ENCODE measurements at places on chromosomes 12 and 14.
A peak's percentile ranks its signal among the peaks of the same experiment; 100 is the strongest.

- DNase-seq, result no peak
Observed at GRCh38 chr14:68269136-68269927, 449.8 kb downstream of the RAD51B start.

DNA sequence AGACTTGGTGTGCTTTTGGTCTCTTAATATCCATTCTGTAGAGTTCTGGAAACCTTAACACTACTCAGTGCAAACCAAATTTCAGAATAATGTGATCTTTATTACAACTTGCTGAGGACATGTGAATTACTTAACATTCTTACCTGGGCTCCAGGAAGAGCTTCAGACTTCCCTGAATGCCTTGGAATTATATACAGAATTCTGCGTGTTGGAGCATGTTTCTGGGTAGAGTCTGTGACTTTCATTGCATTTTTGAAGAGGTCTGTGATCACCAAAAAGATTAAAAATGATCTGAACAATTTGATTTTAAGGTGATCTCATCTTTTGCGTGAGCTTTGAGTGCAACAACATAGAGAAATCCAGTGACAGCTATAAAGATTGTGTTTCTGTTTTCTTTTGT is 35.4 kb downstream of the ZDHHC17 start:
- no peak for DNase-seq

GRCh38 chr12:75856235-75856634 is 175.3 kb downstream of the PHLDA1 start:
- no peak for DNase-seq

GRCh38 chr12:112862636-112863290 is 44.0 kb upstream of the OAS1 start:
- DNase-seq, result no peak

DNA sequence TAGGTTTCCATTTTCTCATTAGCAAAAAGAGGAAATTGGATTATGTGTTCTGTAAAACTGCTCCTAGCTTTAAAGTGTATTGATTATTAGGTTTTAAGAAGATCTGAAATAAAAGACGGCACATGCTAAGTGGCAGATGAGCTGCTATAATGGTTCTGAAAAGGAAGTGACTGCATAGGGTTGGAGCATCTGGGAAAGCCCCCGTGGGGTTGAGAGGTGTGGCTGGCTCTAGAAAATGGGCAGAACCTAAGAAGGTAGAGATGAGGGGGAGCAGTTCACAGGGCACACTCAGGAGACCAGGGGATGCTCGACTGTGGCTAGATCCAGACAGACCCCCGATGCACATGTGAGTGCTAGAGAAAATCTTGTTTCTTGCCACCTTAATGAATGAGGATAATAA is 1.9 kb downstream of the IFNG-AS1 start:
- DNase-seq, result no peak

GRCh38 chr14:102140027-102140749 is 491 bp downstream of the WDR20 start:
- DNase-seq, result peak; percentile 10

DNA sequence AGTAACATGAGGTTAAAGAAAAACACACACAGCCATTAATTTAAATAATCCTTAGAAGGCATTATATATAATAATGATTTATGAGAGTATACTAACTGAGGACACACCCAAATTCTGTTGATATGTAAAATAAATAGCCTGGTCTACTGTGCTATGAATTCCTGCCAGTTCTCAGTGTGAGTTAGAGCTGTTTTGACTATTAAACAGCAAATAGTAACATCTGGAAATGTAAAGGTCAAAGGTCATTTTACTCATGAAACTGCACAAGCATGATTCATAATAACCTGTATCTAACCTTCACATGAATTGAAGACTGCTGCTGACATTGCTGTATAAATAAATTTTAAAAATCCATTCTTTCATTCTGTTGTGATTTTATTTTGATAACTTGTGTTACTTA is 966.7 kb downstream of the SLC6A15 start:
- DNase-seq, result no peak

- DNase-seq, result peak; percentile 78
Observed at GRCh38 chr12:65306366-65307168, 28.1 kb downstream of the MSRB3 start.

- no peak for DNase-seq
Observed at GRCh38 chr14:35393826-35394225, 10.7 kb downstream of the NFKBIA start.

- DNase-seq, result no peak
Observed at GRCh38 chr12:117343296-117343695, 18.1 kb downstream of the NOS1 start.

- no peak for DNase-seq
Observed at GRCh38 chr14:47390831-47391504, 284.4 kb downstream of the MDGA2 start.

- no peak for DNase-seq
Observed at GRCh38 chr14:96112032-96112431, 72.9 kb downstream of the C14orf132 start.

GRCh38 chr14:21997300-21997699 is 323.7 kb upstream of the OR4E1 start:
- DNase-seq, result no peak

DNA sequence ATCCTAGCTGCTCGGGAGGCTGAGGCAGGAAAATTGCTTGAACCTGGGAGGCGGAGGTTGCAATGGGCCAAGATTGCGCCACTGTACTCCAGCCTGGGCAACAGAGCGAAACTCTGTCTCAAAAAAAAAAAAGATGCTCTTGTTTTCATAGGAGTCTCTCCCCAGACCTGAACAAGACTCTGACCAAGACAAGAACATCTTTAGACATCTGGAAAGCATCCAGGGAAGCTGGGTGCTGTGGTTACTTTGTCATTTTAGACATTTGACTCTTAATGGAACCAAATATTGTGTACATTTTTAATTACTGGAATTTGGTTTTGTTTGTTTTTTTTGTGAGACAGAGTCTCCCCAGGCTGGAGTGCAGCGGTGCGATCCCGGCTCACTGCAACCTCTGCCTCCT is 21.1 kb upstream of the ATF1 start:
- no peak for DNase-seq

GRCh38 chr14:88352698-88353097 is 29.6 kb upstream of the KCNK10 start:
- DNase-seq, result no peak

- DNase-seq, result no peak
Observed at GRCh38 chr12:32083489-32083888, 23.2 kb upstream of the BICD1 start.

DNA sequence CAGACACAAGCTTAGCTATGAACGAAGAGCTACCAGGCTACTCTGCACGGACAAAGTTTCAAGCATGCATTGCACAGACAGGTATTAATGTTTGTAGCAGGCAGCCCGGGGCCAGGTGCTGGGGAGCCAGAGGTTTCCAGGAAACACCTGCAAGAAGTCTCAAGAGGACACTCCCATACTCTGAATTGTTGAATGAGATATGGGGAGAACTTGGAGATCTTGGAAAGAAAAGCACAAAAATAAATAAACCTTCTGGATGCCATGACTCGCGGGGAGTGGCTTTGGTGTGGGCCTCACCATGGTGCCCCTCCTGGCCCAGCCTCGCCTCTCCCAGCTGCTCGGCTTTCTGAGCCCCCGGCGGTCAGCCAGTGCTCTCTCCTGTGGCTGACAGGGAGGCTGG is 186.8 kb downstream of the TTC7B start:
- DNase-seq, result no peak

- peak; percentile 66 for DNase-seq
Observed at GRCh38 chr12:58920102-58920960, at the start of gene LRIG3. Gene LRIG3 (minus strand): TSS chr12:58920504. CDS start chr12:58920235, 269 bp downstream.

GRCh38 chr14:53979747-53980642 is 23.4 kb upstream of the BMP4 start:
- no peak for DNase-seq

Data from hematopoietic multipotent progenitor cell (in vitro differentiated cells).